ENCODE measurements at places on chromosomes 12 and 14.

- DNase-seq: no peak
These were observed 49.4 kb downstream of the TPCN1 start for GRCh38 chr12:113270709-113271009.

GRCh38 chr12:105359856-105360255, 29.4 kb downstream of the C12orf75 start:
- no peak for DNase-seq

DNA sequence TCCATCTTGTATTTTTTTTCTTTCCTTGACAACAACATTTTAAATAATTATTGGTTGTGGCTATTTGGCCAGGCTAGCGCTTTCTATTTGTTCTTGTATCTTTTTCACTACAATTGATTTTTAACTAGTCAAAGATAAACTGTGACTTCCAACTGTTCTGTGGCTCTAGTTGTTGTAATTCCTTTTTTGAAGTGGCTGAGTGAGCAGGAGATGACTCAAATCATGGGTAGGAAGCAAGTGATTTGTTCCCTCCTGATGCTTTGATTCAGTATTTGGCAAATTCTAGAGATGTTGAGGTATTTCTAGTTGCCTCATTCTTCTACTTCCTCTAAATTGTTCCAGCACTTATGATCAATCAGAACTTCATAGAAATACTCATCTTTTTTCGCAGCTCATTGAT, 633.5 kb downstream of the RERGL start:
- no peak for DNase-seq

- DNase-seq: no peak
These were observed 112.0 kb downstream of the SLC5A8 start for GRCh38 chr12:101097829-101098580.

GRCh38 chr14:35196571-35196970, 74.2 kb downstream of the PRORP start:
- no peak for DNase-seq

DNA sequence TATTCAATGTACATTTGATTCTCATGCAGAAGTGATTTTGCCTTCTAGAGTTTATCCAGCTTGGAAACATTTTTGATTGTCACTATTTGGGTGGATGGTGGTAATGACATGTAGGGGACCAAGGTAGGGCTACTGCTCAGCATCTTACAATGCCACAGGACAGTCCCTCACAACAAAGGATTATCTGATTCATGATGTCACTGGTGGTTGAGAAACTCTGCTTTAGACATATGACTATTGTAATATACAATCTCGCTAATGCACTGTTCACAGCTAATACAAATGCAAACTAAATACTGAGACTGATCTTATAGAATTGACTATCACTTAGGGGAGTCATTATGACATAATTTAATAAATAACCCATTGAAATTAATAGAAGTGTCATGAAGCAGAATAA, 60.4 kb upstream of the BTG1 start:
- no peak for DNase-seq

DNA sequence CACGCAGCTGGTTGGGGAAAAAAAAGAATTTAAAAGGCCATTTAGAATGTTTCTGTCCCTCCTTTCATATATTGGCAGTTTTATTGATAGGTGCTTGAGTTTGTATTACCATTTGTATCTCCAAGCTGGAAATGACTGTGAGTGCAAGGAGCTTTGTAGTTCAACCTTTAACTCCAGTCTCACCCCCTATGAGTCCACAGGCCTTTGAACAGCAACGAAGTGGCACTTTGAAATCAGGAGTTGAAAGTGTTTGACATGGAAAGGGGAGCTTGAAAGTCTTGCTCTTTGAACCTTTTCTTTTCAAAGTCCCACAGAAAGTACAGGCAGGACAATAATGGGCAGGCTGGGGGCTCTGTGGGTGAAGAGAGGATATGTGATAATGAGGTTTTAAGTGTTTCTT, 480.3 kb downstream of the RERGL start:
- no peak for DNase-seq

- no peak for DNase-seq
These were observed 63.0 kb downstream of the TMEM121 start for GRCh38 chr14:105589161-105589925.

DNA sequence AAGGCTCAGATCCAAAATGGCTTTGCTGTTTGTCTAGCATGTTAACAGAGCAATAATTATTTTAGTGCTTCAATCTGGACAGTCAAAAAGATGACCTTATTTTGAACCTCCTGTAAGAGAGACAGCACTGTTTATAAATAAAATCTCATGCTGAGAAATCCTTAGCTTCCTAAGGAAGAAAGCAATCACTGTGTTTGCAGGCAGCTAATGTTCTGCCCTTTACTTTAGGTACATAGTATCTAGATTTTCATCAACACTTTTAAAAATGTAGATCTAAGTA, 105.3 kb downstream of the PRKD1 start:
- no peak for DNase-seq

- DNase-seq: no peak
These were observed 1.2 kb downstream of the DUSP16 start for GRCh38 chr12:12561371-12562015.

- DNase-seq: no peak
These were observed 91.0 kb downstream of the RBM19 start for GRCh38 chr12:113874999-113875561.

GRCh38 chr12:130579231-130579630, 136.9 kb downstream of the RIMBP2 start:
- no peak for DNase-seq

DNA sequence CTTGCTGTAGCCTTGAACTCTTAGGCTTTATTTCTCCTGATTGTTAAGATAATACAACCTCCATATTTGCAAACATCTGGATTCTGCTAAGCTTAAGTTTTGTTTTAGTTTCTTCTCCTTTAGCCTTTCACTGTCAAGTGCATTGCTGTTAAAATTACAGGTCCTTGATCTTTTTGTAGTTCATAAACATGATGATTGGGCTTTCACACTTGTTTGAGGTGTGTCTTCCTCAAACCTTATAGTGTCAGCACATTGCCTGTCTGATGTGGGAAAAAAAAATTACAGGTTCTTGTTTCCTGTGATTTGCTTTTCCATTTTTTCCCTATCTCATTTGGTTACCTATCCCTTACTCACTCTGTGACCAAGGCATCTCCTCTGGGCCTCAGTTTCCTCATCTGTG, 59.2 kb downstream of the BICDL1 start:
- no peak for DNase-seq

DNA sequence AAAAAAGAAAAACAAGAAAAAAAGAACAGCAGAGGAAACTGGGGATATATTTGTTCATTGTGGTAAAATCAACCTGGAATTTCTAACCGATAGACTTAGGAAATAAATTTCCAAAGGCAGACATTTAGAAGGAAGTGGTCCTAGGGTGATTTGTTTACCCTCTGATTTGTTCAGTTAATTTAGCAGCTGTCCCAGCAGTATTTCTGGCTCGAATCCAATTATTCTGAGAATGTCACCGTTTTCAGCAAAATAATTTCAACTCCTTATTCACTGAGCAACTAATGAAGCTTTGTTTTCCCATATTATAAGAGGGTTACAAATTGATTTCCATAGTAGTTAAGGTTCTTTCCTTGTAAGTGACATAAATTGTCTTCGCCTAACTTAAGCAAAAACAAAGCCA, 285.2 kb upstream of the SYT10 start:
- DNase-seq: no peak

DNA sequence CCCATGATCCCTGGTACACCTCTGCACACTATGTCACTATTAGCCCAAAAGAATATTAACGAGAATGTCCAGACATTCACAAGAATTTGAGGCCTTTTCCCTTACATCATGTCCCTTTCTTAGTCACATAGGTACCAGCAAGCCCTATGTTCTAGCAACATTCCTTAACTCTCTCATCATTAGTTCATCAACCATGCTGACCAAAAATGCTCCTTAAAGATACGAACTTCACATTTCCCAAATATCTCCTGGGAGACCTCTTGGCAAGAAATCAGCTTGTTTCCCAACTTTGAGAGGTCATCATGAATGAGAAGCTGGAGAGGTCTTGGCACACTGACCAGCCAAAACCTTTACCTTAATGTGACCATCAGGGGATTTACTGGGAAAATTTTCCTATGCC, 4.6 kb downstream of the SALL2 start:
- DNase-seq: no peak

DNA sequence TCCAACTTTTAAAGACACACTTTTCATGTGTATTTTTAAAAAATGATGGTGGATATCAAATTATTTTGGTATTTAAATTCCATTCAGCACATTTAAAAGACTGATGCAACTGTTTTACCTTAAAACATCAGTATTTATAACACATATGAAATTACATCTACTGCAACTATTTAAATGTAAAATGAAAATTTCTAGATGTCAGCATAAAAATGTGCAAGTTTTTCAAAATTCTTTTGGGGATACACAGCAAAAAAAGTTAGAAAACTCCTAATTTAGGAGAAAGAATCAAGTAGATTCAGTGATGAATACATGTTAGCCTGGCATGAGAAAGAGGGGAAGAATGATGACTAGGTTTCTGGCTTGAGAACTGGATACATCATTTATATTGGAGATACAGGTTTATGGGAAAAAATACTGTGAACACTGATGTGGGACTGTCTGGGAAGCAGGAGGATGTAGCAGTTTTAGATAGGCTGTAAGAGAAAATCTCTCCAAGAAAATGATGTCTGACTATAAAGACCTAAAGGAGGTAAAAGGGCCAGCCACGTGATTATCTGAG, 9.2 kb downstream of the SOS2 start:
- no peak for DNase-seq

DNA sequence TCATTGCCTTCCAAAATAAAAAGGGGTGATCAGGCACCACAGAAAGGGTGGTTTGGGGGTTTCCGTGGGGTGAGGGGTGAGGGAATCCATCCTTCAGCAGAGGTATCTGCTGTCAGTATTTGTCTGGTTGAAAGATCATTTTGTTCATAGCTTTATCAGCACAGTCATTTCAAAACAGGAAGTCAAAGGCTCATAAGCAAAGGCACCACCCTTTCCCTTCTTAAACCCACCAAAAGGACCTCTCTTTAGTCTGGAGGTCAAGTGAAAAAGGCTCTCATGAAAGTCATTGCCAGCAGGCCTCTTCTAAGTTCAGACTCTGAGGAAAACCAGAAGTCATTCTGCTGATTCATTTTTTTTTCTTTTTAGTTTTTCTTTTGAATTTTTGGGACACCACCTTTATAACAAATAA, 6.2 kb downstream of the CHST11 start:
- no peak for DNase-seq

Measured in stimulated activated CD8-positive, alpha-beta memory T cell treated with anti-CD3 and anti-CD28 coated beads, Interleukin-7, amount 100 ng/mL, for 48 hours (primary cell).